Renal cortex interstitium (tissue), 15 donors: ENCODE measurements at places on chromosomes 16 and 17. TPM values are rescaled to one million over a fixed set of nuclear protein-coding genes. Genes with fewer than 3 reads are reported as not detected.

- DNase-seq, result no peak
Observed at GRCh38 chr16:1454561-1454960, 10.2 kb upstream of the CCDC154 start.

DNA sequence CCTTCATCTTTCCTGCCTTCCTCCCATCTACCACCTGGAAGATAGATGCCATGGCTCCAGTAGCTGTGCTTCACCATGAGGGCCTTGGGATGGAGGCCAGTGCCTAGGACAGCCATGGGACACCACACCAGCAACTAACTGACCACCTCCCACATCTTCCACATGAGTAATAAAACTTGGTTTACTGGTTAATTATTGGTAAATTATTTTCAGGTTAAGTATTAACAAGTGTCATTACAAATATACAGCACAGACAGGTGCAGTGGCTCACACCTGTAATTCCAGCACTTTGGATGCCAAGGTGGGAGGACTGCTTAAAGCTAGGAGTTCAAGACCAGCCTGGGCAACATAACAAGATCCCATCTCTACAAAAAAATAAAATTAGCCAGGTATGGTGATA is 14.0 kb downstream of the CDIP1 start:
- DNase-seq, result no peak

DNA sequence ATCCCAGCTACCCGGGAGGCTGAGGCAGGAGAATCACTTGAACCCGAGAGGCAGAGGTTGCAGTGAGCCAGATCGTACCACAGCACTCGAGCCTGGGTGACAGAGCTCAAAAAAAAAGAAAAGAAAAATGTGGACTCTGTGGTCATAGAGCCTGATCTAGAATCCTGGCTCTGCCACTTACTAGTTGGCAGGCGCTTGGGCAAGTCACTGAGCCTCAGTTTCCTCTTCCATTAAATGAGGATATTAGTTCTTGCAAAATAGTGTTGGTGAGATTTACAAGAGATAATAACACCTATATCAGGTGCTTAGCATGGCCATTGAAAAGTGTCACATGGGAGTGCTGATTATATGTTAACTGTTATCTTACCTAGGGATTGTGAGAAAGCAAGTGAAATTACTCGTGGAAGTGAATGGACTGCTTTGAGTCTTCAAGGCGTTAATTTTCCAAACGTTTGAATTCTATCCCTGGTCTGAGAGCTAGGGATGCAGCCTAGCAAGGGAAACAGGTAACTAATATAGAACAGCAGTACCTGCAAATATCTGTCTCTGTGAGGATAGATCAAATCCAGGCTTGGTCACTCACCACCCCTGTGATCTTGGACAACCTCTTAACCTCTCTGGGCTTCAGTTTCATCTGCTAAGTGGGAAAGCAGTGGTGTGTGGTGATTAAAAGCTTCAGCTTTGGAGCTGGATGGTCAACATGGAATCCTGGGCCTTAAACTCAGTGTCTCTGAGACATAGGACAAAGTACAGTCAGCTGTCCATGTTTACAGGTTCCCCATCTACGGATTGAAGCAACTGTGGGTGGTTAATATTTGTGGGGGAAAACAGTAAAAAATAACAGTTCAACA is 953 bp upstream of the NSMCE1 start:
- no peak for DNase-seq

DNA sequence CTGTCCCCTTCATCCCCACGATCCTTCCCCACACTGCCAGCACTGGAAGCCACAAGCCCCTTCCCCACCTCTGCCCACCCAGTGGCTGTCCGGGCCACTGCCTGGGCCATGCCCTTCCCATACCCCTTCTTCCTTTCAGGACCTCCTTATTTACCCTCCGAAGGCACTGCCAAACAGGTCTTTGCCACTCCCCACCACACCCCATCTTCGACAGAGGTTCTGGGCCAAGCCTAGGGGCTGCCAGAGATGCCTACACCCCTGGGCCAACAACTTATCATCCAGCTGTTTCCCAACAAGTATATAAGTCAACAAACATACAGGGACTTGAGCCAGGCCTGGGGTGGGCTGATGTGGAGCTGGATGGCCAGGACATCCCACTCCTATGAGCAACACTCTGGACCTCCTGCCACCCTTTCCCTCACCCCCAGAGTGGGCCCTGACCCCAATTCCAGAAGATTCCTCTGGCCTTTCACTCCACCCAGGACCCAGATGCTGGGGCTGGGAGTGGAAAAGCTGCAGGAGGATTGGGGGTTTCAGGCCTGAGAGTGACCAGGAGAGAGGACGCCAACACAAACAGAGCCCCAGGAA is 1.5 kb upstream of the PPP1R1B start:
- DNase-seq, result no peak

DNA sequence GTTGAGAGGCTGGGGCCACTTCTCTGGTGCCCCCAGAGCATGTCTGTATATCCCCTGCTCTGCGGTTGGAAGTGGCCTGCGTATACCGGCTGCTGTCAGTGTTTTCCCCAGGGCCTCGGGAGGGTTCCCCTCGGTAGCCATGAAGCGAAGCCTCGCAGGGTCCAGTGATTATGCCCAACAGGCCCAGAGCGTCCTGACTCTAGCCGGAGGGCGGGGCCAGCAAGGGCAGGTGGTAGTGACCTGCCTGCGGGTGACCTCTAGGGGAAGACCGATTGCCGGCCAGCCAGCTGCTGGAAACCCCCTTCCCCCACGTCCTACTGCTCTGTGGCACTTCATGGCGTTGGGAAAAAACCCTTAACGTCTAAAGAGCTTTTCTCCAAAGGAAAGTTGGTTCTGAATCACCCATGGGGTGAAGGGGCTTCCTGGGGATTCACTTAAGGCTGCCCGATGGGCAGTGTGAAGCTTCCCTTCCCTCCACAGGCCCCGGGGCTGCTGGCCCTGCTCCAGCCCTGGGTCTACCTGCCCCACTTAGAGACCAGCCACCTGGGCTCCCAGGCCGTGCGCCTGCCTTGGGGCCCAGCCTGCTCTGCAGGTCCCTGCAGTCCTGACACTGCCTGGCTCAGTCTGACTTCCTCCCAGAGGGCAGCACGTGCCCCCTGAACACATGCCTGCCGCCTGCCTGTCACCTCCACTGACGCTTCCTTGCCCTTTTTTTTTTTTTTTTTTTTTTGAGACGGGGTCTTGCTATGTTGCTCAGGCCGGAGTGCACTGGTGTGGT is 72.8 kb downstream of the SOCS1 start:
- DNase-seq, result no peak

The VASN gene
- polyA plus RNA-seq, result 64.1 TPM

The TP53TG3C gene
- polyA plus RNA-seq, result not detected

GRCh38 chr17:63370696-63371095 is 75.4 kb downstream of the CYB561 start:
- no peak for DNase-seq

DNA sequence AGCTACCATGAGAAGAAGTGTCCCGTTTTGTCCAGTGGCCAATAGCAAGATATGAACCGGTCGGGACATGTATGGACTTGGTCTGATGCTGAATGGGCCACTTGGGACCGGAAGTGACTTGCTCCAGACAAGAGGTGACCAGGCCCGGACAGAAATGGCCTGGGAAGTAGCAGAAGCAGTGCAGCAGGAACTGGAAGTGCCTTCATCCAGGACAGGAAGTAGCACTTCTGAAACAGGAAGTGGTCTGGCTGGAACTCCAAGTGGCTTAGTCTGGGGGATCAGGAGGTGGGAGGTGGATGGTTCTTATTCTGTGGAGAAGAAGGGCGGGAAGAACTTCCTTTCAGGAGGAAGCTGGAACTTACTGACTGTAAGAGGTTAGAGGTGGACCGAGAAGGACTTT is 5.3 kb downstream of the EFNB3 start:
- DNase-seq, result no peak

DNA sequence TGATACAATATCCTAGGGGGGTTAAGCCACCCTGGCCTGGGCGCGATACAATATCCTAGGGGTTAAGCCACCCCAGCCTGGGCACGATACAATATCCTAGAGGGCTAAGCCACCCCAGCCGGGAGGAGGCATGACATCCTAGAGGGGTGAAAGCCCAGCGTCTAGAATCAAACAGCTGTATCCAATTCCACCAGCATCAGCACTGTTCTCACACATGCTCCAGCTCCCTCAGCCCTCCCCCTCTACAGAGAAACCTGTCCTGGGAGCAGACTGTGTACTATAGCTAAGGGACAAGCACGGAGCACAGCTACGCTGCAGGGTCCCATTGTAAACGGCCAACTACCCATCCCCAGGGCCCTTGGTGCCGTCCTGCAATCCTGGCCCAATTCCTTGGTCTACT is 6.2 kb downstream of the GINS2 start:
- DNase-seq, result no peak

The ZPBP2 gene
- polyA plus RNA-seq, result not detected
